EL (cell line): ENCODE measurements at places on chromosomes 1 and 21.

DNA sequence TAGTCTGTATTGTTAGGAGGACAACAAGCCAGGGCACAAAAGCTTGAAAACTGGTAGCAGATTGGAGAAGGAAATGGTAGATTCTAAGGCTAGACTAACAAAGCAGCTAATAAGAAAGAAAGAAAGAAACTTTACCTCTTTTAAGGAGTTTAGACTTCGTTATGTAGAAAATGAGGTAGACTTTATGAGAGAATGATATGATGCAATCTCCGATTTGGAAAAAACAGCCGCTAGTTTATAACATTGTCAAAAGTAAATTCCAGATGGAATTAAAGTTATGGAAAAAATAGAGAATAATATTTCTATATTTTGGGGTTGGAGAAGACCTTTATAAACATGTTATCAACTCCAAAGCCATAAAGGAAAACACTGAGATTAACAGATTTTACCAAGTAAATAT, 67.0 kb downstream of the CAMSAP2 start:
- DNase-seq, result no peak

GRCh38 chr21:33658919-33659567, 16.7 kb downstream of the ITSN1 start:
- DNase-seq, result no peak

DNA sequence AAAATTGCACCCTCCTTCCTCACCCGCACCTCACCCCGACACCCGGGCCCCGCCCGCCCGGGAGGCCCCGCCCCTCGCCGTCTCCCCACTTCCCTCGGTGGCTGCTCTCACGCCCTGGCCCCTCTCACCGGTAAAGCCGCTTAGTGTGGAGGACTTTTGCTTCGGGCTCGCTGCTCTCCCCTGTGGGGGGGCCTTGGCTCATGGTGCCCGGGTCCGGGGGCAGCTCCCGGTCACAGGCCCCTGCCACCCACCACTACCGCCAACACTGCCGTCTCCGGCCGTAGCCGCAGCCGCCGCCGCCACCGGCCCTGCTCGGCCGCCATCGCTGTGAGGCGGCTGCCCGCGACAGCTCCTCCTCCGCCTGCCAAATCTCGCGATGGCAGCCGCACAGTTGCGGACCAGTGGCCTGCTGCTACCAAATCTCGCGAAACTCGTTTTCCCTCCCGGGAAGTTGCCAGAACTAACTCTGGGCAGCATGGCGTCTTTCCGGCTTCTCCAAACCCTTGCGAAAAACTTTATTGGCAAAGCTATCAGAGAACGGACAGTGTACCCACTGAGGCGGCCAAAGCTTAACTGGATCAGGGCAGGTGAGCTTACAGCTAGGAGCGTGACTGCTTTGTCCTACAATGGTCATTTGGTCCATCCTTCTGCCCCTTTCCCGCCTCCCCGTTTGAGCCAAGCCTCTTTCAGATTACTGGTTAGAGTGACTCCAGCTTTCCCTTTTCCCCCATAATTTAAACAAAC, at the start of gene SMG5:
SMG5 (minus strand) TSS at position 347 of the 744 bp plus-strand sequence; CDS start at position 202, 145 bp downstream.
- DNase-seq, result peak; percentile 99

DNA sequence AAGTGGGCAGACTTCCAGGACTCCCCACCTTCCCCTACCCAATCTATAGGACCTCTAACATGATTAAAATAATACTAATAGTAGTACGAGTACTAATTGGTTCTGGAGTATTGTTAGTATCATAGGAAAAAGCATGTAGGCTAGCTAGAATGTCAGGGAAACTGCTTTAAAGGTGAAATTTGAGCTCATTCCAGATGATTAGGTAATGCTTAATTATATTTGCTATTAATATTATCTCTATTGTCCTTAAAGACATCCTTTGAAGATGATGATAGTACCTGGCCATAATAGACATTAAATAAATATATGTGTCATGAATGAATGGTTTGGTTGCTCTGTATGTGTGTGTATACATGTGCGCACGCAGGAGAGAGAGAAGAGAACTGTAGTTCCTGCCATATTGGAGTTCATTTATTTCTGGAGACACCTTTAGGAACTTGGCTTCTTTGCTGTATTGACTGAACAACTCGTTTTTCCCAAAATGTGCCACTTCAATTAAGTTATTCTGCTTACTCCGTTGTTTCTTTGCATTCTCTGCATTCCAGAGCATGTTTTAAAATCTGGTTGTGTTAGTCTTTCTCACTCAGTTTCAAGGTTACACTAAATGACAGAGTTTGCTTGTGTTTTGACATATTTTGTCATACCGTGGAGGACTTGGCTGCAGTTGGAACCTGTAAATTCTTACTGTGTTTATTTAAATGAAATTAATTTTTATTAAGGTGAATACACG, 117.1 kb downstream of the OSBPL9 start:
- no peak for DNase-seq

GRCh38 chr1:154406886-154407197, 1.7 kb downstream of the IL6R start:
- DNase-seq, result no peak
